ENCODE measurements at places on chromosomes 16 and 17.

DNA sequence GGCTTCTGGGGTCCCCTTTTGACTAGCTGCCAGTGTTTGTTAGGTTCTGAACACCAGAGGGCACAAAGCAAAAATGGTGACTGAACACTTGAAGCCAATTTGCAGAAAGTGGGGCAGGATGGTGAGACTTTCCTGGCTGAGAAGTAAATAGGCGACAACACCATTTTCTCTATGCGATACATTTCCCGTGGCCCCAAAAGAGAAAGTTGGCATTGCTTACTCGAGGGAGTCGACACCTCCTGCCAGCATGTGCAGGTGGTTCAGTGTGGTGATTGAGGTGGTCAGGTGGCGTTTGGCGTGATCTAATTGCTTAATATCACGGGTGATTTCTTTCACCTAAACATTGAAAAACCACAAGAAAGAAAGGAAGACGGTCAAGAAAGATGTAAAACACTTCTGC lies 59.0 kb downstream of the VPS53 start:
- no peak for DNase-seq

- DNase-seq, result no peak
Measured at GRCh38 chr17:47872651-47873161, 21.7 kb upstream of the SP6 start.

DNA sequence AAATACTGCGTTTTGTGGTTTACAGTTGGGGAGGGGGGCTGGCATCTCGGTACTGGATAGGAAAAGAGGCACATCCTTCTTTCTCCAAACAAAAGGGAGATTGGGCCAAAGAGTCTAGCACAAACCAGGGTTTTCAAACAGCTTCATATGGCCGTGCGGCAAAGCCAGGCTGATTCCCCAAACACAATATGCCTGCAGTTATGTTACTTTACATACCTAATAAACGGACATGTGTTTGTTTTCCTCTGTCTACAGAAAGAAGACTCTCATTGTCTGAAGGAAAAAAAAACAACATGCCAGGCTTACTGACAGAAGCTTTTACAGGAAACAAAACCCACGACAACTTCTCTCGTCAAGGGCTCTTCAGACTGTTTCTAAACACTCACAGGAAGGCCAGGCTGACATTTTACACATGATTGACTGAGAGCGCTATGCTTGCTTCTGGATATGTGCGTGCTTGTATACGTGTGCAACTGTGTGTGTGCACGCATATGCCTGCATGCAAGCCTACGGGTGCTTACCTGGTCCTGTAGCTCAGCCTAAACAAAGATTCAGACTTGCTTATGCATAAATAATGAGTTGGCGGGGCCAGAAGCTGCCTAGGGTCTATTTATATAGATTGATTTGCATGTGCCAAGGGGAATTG lies 461.0 kb upstream of the C16orf82 start:
- DNase-seq, result no peak

- no peak for DNase-seq
Measured at GRCh38 chr17:82931699-82932517, 92.1 kb upstream of the ZNF750 start.

GRCh38 chr16:13312063-13312462 lies 410.7 kb downstream of the SHISA9 start:
- DNase-seq, result no peak

DNA sequence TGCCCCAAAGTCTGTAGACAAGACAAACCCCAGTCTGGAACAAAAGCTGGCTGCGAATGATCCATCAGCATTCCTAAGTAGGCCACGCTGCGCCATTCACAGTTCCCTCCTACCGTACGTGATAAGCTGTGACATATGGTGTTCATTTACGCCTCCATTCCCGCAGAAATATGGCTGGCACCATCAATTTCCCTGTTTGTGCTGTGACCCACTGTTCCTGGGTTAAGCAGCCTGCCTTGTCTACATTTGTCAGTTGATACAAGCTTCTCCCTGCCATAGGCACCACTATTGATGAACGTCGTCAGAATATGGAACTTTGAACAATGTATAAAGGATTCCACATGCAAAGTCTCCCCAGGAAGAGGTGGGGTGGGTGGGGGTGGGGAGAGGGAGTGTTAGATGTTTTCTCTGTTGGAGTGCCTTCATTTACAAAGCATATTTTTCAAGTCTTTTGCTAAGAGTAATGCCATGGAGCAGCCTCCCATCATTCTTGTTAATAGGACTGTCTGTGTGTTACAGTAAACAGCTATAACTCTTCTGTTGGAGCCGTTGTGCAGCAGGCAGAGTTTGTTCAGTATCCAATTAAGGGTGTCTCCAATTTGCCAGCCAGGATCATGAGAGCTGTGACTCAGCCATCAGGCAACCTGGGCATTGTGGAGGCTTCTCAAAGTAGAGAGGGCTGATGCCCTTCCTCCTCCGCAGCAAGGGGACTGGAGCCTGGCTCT lies 294.6 kb downstream of the TMEM114 start:
- no peak for DNase-seq

- DNase-seq, result no peak
Measured at GRCh38 chr17:38920374-38921291, 4.8 kb upstream of the LASP1NB start.

DNA sequence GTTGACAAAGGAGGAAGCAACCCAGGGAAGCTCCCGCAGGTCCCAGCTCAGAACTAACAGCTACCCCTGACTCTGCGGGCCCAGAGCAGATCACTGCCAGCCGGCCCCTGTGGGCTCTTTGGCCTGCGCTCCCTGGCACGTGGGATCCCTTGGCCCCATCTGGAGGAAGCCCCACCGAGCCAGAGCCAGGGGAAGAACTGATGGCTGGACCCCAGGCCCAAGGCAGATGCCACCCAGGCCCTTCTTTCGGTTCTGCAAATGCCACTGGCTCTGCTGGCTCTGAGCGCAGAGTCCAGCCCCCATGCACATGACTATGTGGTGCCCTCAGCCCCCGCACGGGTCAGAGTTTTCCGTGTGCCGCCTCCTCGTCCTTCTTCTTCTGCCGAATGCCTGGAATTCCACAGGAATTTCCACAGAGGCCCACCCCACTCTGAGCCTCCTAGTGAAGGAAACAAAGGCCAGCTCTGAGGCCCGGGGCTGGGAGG lies 35.8 kb upstream of the SNN start:
- DNase-seq, result no peak

- no peak for DNase-seq
Measured at GRCh38 chr16:14310519-14310991, 239.4 kb downstream of the MRTFB start.

DNA sequence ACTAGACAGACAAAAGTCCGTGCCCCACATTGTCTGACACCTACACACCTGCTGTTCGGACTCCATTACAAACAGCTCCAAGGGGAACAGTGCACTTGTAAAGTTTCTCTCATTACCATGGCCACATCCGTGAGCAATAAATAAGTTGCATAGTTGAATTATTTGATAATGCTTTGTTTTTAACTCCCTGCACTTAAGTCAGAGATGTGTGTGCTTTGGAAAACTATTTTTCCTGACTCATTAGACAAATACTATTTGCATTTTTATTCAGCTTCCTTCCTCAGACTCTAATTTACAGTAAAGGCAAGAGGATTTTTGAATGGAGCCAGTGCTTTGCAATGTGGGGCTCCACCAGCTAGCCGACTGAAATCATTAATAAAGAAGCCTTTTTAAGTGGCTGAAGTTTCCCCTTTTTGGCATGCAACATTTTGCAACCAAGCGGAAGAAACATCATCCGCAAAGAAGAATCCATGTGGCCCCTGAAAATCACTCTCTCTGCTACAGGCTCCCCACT lies 6.5 kb upstream of the CCL2 start:
- DNase-seq, result no peak

GRCh38 chr16:17131351-17131750 lies 339.4 kb downstream of the XYLT1 start:
- no peak for DNase-seq

GRCh38 chr17:7083592-7083991 lies 3.5 kb upstream of the CLEC10A start:
- DNase-seq, result no peak

DNA sequence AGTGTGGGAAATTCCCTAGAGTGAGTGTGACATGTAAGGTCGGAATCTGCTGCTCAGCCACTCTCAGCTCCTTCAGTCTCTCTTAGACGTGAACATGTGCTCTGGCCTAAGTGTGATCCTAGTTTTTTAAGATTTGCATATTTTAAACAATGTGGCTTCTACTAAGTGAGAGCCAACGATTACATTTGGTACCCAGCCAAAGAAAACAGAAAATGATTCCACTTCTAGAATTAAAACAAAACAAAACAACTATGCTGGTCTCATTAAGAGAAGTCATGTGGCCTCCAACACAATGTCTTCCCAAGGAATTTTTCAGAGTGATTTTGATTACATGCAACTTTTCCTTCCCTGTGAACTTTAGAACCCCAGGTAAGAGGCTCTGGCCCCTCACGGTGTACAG lies 10.1 kb downstream of the TMEM238L start:
- no peak for DNase-seq

- no peak for DNase-seq
Measured at GRCh38 chr17:55281649-55282378, 17.1 kb downstream of the HLF start.

DNA sequence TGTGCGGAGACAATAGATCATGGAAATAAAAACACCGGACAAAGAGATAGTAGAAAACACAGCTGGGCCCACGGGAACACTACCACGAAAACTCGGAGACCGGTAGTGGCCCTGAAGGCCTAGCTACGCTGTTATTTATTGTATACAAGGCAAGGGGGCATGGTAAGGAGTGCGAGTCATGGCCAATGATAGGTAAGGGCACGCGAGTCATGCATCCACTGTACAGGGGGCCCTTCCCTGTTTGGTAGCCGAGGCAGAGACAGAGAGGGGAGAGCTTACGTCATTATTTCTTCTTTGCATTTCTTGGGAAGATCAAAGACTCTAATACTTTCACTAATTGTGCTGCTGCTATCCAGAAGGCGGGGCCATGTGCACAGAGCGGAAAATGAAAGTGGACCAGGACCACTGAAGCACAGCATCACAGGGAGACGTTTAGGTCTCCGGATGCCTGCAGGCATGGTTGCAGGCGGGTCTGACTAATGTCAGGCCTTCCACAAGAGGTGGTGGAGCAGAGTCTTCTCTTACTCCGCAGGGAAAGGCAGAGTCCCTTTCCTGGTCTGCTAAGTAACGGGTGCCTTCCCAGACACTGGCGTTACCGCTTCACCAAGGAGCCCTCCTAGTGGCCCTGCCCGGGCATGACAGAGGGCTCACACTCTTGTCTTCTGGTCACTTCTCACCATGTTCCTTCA lies 74.4 kb upstream of the ARL4D start:
- DNase-seq, result no peak

DNA sequence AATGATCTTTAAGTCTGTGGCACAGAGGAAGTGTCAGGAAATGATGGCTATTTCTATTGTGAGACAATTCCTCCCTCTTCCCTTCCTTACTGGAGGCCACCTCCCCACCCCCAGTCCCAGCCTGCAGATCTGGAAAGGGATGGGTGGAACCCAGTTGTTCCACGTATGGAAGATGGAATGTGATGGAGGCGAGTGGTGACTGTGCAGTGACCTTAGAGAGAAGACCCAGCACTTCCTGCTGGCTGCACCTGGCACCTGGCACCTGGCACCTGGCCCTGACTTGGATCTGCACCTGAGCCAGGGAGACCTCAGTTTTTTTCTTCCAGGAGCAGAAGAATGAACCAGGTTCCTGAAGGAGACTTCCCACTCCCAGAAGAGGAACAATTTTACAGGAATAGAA lies 33.0 kb upstream of the TMC5 start:
- no peak for DNase-seq

DNA sequence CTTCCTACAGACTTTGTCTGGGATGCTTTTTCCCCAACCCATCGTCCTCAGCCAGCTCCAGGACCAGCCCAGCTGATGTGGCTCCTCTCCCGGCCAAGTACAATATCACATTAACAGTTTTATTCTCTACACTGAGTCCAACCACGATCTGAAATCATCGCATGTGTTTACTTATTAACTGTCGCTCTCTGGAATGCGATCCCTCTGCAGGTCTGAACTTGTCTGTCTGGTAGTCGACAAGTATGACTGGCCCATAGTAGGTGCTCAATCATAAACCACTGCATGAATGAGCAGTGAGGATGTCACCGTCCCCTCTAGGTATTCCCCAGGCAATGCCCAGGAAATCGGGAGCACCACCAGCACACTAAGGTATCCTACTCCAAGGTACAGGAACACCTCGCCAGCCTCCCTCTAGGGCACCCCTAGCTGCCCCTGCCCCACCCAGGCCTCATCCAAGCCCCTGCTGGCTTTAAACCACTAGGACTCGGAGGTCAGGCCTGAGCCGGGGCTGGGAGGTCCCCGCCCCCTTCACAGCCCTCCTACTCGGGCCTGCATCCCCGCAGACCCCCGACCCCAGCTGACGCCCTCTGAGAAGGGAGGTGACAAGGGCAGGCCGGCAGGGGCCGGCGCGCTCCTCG lies 27.7 kb downstream of the RTN4RL1 start:
- DNase-seq, result no peak

- DNase-seq, result no peak
Measured at GRCh38 chr16:55494994-55495421, 13.9 kb upstream of the LPCAT2 start.

DNA sequence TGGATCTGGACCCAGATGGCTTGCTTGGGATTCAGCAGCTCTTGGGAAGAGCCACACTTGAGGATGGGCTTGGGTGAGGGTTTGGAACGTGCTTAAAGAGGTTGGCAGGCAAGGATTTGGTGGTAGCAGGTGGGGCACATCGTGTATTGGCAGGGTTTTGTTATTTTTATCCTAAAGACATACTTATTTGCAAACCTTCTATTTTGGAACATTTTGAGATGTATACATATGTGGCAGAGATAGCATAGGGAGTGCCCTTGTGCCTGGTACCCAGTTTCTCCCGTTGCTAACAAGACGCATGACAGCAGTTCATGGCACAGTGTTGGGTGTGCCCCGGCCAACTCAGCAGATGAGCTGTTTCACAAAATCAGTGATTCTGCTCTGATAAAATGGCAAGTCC lies 9.1 kb downstream of the BANP start:
- no peak for DNase-seq

DNA sequence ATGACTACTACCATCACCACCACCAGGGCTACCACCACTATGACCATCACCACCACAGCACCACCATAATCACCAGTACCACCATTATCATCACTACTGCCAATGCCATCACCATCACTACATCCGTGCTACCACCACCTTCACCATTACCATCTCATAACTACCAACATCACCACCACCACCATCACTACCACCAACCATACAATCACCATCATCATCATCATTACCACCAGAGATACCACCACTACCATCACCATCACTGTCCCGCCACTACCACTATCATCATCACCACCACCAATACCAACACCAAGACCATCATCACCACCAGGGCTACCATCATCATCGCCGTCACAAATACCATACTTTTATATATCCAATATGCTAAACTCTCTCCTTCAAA lies 369.6 kb upstream of the DYNLRB2 start:
- DNase-seq, result no peak

Measured in stimulated activated CD4-positive, alpha-beta T cell treated with anti-CD3 and anti-CD28 coated beads, Interleukin-4, amount 100 ng/mL, for 1 hour (primary cell).